ENCODE measurements at places on chromosomes 2 and 18. TPM values are rescaled to one million over a fixed set of nuclear protein-coding genes. Genes with fewer than 3 reads are reported as not detected.

GRCh38 chr2:3454802-3455201 lies 64.5 kb downstream of the ADI1 start:
- no peak for DNase-seq

Gene PLEKHH2
- total RNA-seq: 5.2 TPM

Gene SEMA4F
- total RNA-seq: 3.0 TPM

Gene AKAIN1
- total RNA-seq: not detected

Gene CGREF1
- total RNA-seq: 0.48 TPM
